ENCODE measurements at places on chromosomes 1 and 21.

DNA sequence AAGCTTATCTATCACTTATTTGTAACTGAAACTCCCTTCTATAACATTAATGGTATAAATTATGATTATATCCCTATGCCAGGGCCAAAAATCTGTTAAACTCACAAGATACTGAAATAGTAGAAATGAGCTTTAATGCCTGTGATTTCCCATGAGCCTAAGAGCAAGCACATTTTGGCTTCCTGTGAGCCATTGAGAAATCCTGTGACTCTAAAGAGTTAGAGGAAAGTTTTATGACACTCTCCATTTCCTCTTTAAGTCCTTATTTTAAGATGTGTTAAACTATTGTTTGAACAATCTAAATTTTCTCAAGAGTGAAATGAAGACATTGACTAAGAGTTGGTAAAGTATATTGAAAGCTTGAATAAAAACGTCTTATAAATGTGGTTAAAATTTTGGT is 45.6 kb downstream of the SUCO start:
- DNase-seq = no peak

GRCh38 chr21:38448671-38449385 is 49.4 kb downstream of the ERG start:
- no peak for DNase-seq

- DNase-seq = no peak
These were observed 275.2 kb upstream of the C1orf105 start for GRCh38 chr1:172145231-172145651.

GRCh38 chr1:164092603-164093353 is 466.2 kb upstream of the PBX1 start:
- DNase-seq = no peak

- DNase-seq = no peak
These were observed 7.5 kb downstream of the MRAP start for GRCh38 chr21:32306021-32306780.

- no peak for DNase-seq
These were observed 21.3 kb upstream of the UMODL1 start for GRCh38 chr21:42049578-42050430.

DNA sequence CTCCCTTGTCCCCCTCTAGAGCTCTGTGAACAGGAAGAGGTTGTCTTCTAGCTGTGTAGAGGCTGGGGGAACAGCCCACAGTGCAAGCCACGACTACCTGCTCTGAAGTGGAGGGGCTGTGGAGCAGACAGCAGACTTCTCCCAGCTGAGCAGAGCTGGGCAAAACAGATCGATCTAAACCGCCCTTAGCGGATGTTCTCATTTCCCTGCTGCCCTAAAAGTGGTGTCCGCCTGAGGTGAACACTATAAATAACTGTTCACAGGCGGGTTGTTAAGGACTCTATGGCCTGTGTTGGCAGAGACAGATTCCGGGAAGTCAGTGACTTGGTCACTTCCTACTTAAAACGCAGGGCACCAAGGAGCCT is 203.2 kb downstream of the RHOU start:
- DNase-seq = no peak

- DNase-seq = no peak
These were observed 842 bp downstream of the ATXN7L2 start for GRCh38 chr1:109484519-109484975.
